ENCODE measurements at places on chromosomes 4 and X.
A peak's percentile ranks its signal among the peaks of the same experiment; 100 is the strongest.

- DNase-seq: no peak
Measured at GRCh38 chrX:40094041-40094899, 3.5 kb downstream of the BCOR start.

DNA sequence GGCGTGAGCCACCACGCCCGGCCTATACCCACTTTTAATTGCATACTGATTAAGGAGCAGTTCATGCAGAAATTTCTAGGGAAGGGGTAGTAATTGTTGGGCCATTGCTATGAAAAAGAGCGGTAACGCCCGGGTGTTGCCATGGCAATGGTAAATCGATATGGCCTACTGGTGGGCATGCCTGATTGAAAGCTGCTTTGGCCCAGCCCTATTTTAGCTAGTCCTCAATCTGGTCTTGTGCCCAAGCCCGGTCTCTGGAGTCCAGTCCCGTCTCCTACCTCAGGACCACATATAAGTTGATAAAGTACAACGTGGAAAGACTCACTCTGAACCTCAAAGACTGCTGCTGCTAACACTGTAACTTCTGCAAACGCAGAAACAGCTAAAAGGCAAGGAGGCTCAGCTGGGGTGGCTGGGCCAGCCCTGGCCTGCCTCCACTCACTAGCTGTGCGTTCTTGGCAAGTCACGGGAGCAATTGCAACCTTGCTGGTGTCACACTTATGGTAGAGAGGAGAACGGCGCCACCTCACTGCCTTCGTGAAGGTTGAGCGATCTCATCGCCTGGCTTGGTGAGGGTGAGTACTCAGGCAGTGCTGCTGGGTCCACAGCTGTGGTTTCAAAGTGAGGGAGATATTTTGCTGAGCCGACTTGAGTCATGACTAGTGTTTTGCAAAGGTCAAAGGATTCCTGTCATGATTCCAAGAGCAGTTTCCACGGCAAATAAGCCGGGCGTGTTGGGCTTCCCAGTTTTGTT is 57.0 kb upstream of the GRPEL1 start:
- no peak for DNase-seq

DNA sequence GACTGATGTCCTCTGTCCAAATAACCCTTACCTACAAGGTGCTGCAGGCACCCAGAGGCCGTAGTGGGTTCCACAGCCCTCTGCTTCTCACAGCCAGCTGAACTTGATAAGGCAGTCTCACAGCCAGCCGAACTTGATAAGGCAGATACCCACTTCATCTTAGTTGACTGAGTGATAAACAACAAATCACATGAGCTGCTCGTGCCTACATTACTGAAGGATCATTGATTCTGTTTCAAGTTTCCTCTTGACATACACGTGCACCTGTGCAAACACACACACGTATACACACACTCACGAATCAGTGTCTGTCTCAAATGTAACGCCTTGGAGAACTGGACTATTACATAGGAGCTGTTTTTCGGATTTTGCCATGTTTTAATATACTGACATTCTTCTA is 276.3 kb downstream of the DCTD start:
- DNase-seq: no peak

GRCh38 chr4:70559211-70559830 is 32.7 kb upstream of the AMBN start:
- DNase-seq: no peak

DNA sequence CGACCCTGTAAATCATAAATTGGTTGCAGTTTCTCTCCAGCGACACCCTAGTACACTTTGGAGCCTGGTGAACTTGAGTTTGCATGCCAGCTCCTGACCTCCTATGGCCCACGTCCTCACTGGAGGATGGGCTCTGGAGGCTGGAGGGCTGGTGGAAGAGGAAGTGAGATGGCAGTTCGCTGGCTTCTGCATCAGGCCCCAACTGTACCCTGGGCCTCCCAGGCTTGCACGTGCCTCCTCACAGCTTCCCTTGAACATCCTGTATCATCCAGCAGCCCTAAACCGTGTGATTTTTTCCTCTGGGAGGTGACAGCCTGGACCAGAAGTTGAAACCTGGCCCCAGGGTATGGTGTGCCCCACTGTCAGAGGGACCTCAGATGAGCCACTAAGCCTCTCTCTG is 78.5 kb downstream of the HTRA3 start:
- DNase-seq: no peak

- DNase-seq: no peak
Measured at GRCh38 chr4:103105558-103106356, 6.1 kb upstream of the BDH2 start.

DNA sequence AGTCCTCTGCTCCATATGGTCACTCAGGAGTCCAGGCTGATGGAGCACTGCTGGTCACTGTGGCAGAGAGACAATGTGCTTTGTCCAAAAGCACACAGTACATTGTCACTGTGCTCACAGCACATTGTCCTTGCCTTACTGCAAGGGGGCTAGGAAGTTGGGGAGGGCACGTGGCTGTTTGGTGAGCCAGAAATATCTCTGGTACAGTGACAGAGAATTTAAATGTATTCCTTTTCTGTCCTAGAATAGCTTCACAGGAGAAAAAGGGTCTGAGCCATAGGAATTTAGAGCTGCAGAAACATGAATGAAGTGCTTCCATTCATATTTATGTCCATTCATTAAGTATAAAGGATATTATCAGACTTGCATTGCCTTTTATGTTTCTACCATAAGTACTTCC is 110.8 kb upstream of the TRIM2 start:
- no peak for DNase-seq

DNA sequence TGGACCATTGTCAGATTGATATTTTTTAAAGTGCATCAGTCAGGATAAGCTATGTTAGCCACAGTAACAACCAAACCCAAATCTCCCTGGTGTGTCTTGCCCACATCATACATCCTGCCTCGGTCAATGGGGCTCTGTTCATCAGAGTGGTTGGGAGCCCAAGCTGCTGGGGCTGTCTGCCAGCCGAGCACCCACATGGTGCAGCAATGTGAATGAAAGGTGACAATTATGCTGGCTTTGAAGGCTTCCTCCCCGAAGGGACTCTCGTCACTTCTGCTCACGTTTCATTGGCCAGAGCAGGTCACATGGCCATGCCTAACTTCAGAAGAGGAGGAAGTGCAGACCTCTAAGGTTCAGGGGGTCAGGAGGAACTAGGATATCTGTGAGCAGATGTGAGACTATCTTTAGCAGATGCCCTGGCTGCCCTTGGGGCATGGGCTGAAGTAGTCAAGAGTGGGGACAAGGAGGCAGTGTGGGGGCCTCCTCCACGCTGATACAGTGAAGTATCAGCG is 1.3 kb upstream of the JAKMIP1 start:
- no peak for DNase-seq

DNA sequence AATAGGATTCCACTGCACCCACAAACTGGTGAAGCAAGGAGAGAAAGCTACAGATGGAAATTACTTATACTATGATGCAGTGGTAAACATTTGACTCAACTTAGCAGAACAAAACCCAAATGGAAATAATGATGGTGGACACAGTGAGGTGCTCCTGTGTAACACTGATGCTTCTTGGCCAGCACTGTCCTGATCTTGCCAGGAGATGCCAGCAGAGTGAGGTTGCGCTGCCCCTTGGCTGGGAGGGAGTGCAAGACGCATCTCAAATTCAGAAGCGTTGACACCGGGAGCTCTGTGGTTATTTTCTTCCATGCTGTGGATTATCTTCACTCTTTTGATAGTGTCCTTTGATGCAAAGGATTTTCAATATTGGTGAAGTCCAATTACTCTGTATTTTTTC is 22.0 kb upstream of the ARSH start:
- no peak for DNase-seq

GRCh38 chr4:109611045-109611646 is 51.1 kb downstream of the MCUB start:
- no peak for DNase-seq

DNA sequence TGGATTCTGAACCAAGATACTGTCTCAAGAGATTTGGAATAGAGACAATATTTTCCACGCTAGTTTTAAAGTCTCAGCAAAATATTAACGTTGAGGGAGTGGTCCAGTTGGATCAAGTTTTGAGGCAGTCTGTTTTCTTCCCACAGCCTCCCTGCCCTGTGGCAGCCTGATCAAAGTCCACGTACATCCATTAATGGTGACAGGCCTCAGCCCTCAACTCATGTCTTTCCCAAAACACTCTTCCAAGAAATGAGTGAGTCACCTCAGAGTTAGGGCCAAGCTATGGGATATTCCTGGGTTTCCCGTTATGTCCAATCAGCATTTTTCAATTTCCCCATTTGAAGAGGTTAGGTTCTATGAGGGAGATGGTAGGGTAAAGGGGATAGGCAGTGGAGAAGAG is 28.5 kb downstream of the EGFL6 start:
- no peak for DNase-seq

DNA sequence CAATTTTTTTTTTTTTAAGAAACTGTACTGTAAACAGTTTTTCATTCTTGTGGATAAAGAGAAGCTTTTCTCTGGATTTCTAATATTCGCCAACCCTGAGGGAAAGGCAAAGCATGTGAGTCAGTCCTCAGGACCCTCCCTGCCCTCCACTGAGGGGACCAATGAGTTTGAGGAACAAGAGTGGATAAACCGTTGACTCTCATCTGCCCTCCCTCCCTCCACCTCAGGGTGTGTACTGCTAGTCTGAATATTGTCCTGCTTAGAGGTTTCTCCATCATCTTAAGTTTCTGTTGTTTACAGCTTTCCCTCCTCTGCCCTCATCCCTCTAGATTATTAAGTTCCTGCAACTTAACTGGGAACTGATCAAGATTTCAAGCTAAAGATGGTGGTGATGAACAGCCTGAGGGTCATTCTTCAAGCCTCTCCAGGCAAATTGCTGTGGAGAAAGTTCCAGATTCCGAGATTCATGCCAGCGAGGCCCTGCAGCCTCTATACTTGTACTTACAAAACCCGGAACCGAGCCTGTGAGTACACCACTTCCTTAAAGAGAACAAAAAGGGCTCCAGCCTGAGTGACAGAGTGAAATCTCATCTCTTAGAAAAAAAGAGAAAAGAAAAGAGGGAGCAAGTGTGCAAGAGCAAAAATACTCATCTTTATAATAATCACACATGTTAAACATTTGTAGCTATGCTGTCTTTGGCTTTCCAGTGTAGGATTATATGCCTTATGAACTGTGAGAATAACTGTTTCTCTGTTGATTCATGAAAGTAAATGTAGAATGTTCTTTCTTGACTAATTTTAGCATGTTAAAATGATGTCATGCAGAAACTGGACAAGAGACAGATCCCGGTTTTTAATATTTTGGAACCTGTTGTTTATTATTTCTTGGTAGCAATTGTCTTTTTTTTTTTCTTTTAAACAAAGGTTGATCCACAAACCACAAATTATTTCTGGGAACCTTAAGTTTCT is 11.9 kb downstream of the CA5B start:
- no peak for DNase-seq

- no peak for DNase-seq
Measured at GRCh38 chr4:69749771-69750170, 10.6 kb downstream of the SULT1B1 start.

DNA sequence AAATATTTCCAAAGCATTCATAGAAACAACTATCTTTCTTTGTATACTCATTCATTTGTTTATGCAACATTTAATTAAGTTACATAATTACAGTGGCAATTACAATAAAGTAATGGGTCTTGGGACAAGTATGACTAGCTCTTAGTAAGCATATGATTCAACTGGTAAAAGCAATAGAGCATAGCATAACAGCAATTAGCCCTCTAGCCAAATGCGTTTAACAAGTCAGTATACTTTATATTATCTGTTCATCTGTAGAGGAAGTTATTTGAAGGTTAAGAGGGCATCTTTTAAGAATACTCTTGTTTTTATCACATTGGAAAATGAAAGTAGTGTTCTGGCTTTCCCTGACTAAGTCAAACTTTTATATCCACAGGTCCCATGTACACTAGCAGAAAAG is 198.1 kb upstream of the UGT8 start:
- DNase-seq: no peak

DNA sequence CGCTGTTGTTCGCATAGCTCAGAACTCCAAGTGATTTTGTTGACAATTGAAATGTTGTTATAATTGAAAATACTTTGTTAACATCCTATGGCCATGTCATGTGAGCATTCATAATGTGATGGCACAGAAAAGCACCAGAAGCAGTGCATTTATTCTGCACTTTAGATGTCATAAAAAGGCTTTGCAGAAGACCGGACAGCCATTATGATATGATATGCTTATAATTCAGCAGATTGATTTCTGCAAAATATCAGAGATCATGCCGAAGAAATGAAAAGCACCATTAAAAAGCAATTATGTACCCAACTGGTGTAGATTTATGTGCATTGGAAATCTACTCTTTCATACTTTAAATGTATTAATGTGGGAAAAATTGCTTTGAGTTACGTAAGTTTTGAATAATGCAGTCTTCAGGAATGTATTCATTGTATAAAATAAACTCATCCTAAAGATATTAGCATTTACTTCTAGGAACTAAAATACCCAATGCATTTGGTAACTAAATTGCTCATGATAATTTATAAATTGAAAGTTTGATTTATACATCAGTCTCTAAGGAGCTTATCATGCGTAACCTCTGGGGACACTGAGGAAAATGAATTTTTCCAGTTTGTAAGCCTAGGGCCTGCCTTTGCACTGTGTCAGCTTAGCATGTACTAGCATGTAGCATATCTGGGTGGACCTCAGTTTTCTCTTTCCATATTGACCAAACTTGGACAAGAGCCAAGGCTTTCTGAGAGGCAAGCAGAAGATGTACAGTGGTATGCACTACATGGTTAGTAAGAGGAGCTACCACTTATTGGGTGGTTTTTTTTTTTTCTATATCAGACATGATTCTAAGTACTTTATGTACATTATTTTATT is 43.6 kb downstream of the TLR10 start:
- DNase-seq: no peak

GRCh38 chr4:6943885-6944225 is 34.2 kb downstream of the TBC1D14 start:
- no peak for DNase-seq

- DNase-seq: no peak
Measured at GRCh38 chr4:26647523-26648224, 63.8 kb downstream of the TBC1D19 start.

GRCh38 chr4:121951521-121952110 is at the start of gene TRPC3:
TSS of gene TRPC3 (minus strand) at chr4:121952060. CDS start at chr4:121951680, 380 bp downstream.
- DNase-seq: peak; percentile 4

DNA sequence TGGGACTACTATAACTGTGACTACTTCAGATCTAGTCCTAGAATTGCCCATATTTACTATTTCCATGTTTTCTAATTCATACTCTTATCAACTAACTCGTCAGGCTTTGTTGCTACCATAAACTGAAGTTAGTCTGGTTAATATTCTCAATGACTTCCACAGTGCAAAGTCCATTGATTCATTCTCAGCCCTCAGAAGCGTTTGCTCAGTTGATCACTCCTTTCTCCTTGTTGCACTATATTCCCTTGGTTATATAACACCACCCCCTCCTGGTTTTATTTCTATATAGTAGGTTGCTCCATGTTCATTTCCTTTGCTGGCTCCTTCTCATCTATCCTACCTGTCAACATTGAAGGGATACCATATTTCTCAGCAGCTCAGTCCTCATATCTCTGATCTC is 27.2 kb upstream of the SLC6A14 start:
- DNase-seq: no peak

DNA sequence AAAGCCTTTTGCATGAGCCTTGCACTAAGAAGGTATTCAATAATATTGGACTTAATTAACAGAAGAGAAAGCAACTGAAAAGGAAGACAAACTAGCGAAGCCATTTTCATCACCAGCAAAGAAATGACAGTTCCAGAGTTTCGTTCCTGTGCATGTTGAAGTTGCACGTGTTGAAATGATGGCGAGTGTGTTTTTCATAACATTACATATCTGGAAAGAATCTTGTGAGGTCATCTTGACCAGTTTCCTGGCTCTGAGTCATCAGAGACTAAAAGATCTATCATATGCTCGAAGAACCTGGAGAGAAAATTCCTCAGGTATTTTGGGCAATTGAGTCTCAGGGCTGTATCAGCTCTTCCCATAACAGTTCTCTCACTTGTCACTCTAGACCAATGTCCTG is 106.2 kb upstream of the MAML3 start:
- DNase-seq: no peak

- DNase-seq: no peak
Measured at GRCh38 chr4:48854982-48855381, 24.1 kb downstream of the OCIAD1 start.

Data from stimulated activated CD4-positive, alpha-beta T cell treated with anti-CD3 and anti-CD28 coated beads, Interleukin-1b, Interleukin-23, amount 100 ng/mL, for 1 hour (primary cell).